ENCODE measurements at places on chromosomes 2 and 18.

DNA sequence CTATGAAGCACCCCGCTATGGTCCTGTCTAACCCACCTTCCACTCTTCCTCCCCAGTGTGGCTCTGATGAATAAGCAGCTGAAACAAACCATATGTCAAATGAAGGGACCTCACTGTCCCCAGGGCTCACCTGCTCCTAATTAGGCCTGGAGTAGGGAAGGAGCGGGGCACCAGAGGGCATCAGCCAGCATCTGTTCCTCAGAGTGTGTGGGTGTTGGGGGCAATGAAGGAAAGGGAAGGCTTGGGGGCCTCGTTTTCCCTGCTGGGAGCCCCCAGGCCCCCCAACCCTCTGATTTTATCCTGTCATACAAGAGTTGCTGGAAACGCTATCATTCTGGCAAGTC is 274.7 kb downstream of the HAUS1 start:
- DNase-seq: no peak

DNA sequence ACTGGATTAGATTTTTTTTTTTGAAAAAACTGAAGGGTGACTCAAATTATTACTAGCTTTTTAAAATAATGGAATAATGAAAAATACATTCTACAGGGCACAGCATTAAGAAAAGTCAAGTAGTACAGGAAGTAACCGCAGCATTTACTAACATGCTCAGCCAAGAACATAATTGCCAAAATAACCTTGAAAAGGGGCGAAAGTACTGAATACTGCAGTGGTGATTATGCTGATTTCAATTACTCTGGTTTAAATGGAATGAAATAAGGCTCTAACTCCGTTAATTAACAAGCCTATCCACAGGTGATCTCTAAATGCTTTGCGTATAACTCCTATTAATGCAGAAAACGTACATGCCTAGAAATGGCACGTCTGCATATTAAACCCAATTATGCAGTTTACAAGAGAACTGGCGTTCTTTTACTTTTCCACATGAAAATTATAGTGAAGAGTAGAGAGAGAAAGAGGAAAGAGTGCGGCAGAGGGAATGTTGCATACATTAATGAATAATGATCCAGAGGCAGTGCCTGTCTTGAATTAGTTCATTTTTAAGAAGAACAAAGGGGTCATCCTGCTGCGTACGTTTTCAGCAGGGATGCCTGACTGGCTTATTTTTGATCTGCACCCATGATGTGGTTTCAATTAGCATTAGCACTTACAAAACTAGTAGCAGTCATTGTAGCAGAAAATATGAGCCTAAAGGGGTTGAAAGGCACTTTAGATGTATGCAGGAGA is 612.4 kb downstream of the NYAP2 start:
- DNase-seq: no peak

GRCh38 chr2:236668531-236668969 is 98.9 kb downstream of the ACKR3 start:
- no peak for DNase-seq

GRCh38 chr18:28594034-28594433 is 417.1 kb upstream of the CDH2 start:
- no peak for DNase-seq

GRCh38 chr2:154495455-154495868 is 203.0 kb upstream of the KCNJ3 start:
- DNase-seq: no peak

GRCh38 chr2:231940795-231941194 is 14.6 kb upstream of the NPPC start:
- no peak for DNase-seq

- no peak for DNase-seq
Observed at GRCh38 chr18:34965108-34965507, 76.1 kb upstream of the MAPRE2 start.

DNA sequence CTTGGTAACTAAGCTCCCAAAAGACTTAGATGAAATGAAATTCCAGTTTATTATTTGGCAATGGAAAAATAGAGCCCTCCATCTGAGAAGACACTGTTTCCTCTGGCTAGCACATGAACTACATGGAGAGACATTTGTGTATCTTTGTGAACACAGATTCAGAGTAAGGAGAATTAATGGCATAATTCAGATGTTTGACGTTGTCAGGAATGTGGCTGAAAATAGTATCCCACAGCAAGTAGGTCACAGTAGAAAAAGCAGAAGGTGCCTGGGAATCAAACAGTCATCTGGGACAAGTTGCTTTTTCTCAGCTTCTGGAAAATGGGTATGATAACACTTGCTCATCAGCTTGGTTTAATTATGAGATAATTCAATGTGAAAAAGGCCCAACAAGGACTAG is 288.6 kb downstream of the PTPRM start:
- no peak for DNase-seq

GRCh38 chr2:152743002-152743401 is 24.6 kb downstream of the ARL6IP6 start:
- no peak for DNase-seq

DNA sequence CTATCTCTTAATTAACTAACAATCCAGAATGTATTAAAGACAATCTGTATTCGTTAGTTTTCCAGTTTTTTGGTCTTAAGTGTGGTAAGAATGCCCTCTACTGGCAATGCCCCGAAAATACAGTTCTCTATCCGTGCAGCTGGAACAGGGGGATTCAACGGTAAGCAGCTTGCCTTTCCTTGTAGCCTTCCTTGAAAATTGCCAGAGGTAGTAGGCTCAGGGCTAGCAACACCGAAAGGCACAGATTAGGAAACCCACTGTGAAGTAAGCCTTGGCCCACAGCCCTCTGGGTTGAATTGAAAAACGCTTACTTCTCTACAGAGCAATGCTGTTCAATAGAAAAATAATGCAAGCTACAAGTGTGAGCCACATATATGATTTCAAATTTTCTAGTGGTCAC is 17.1 kb upstream of the VPS4B start:
- peak; percentile 74 for DNase-seq

DNA sequence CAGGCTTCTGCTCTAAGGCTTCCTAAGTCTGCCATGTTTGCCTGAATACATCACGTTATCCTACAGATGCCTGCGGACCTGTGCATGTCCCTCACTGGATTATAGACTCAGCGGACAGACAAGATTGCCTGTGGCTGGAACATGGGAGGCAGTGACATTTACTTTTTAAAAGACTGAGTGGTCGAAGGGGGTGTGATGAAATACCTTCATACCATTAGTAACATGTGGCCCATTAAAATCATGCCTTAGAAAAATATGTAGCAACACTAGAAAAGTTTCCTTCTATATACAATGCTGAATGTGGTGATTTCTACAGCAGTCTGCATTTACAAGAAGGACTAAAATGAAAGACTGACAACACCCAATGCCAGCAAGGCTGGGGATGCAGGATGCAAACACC is 154.4 kb downstream of the ASB1 start:
- DNase-seq: no peak

DNA sequence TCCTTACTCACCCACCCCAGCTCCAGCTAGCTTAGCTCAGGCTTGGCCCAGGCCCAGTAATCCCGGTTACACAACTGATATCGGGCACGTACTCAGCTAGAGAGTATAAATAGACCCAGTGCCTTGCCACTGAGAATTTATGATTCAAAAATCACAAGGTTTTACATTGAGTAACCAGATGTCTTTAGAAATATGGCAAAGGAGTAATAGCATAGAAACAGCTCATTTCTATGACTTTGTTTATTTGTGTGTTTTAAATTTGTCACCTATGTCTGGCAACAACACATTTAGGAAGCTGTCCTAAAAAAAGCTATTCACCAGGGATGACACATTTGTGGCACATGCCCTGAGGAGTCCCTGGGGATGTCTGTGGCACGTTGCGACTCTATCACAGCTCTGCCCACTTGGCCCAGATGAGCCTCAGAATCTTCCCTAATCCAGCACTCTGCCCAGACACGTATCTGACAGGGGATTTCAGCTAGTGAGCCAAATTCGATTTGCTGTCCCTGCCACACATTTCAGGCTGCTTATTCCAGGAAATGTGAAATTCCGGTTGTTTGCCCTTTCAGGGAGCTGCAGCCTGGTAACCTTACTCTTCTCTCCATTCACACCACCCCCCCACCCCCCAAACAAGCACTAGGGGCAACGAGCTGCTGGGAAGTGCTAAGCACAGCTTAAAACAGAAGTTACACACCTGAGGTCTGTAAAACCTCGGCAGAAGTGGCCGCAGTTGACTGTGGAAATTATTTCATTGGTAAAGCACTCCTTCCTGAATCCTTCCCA is 85.4 kb upstream of the ZCCHC2 start:
- DNase-seq: no peak

- no peak for DNase-seq
Observed at GRCh38 chr2:24618144-24618543, 127.1 kb downstream of the NCOA1 start.

- DNase-seq: peak; percentile 94
Observed at GRCh38 chr2:10375570-10376281, 72.4 kb downstream of the ODC1 start.

DNA sequence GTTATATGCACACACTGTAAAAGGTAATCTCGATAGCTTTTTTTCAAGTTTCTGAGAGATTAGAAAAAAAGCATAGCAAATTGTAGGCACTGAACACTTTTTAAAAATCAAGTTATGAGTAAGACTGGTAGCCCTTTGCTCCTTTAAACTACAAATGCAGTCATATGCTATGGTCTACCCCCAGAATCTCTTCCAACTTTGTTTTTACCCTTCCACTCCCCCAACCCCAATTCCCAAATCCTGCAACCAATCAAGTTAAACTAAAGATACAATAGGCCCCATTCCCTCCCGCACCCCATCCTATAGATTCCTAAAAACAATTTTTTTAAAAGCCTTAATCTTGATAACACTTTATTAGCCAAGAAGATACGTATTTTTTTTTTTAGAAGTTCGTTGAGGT is 752 bp upstream of the BAZ2B start:
- no peak for DNase-seq

GRCh38 chr2:225030203-225030602 is 12.1 kb downstream of the DOCK10 start:
- no peak for DNase-seq

GRCh38 chr2:11398750-11399437 is 54.5 kb upstream of the ROCK2 start:
- peak; percentile 20 for DNase-seq

DNA sequence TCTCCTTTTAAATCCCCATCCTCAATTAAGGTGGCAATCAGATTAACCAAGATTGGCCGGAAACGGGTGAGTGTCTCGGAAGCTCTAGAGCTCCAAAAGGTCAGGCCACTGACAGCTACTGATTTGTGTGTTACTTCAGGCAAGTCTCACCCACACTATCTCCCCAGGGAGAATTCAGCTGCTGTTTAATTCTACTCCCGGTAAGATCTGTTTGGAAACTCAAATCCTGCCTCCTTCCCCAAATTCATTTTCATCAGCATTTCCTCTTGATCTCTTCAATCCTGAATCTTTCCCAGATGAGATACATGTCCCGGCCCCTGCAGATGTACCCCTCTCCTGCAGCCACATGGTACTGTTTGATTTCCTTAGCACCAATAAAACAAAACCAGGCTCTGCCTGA is 34.9 kb downstream of the EFR3B start:
- DNase-seq: peak; percentile 17

GRCh38 chr2:148184976-148185375 is 164.1 kb downstream of the MBD5 start:
- no peak for DNase-seq

DNA sequence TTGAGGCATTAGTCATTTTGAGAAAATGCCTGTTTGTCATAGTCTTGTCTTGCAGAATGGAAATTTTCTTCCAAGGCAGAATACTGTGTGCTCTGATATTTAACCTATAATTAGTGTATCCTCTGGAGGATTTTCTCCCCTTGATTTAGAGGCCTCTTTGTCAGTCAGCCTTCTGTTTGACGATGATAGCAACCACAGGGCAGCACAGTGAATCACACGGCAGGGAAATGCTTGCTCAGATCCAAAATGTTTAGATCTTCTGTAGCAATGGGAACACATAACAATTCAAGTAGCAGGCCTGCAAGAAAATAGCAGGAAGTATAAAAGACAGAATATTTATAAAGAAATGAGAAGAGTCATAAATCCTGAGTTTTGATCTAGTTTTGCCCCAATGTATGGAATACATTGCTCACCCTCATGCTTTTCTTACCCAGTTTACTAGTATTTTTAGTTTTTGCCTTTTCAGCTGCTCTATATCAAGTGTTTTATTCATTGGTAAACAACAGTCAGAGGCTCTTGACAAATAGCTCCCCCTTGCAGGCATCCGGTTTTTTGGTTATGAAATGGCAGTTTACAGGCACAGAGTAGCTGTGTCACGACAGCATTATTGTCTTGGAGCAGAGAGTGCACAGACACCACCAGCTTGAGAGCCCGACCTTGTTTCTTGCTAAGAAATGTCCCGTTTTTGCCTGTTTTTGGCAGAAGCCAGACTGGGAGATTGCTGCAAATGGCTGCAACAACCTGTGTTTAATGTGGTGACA is 185.1 kb downstream of the MYO3B start:
- no peak for DNase-seq

GRCh38 chr18:47560723-47561715 is 309.6 kb upstream of the SKOR2 start:
- DNase-seq: no peak

DNA sequence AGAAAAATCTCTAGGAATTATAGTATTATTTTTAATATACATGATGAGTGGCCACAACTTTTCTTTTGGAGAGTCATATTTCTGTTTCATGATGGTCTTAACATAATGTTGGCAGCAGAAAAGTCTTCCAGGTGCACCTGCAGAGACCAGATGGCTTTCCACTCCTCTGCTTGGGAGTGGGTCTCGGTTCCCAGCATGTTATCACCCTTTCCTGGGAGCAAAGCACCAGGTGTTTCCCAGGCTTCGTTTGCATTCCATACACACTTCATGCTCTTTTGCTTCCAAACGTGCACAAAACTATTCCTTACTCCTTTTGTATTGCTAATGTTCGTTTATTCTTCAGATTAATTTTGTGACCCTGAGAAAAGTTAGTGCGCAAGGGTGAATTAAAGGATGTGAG is 305.2 kb downstream of the CDH2 start:
- DNase-seq: peak; percentile 76

DNA sequence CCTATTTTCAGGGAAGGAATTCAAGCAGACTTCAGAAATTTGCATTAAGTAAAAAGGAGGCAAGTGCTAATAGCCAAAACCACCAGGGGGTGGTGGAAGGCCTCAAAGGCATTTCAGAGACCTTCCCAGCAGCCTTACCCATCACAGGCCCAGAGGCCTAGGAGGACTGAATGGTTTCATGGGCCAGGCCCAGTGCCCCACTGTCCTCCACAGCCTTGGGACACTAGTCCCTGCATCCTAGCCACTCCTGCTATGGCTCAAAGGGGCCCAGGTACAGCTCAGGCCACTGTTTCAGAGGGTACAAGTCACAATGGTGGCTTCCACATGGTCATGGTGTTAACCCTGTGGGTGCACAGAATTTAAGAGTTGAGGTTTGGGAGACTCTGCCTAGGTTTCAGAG is 58.6 kb upstream of the CHAC2 start:
- DNase-seq: no peak

DNA sequence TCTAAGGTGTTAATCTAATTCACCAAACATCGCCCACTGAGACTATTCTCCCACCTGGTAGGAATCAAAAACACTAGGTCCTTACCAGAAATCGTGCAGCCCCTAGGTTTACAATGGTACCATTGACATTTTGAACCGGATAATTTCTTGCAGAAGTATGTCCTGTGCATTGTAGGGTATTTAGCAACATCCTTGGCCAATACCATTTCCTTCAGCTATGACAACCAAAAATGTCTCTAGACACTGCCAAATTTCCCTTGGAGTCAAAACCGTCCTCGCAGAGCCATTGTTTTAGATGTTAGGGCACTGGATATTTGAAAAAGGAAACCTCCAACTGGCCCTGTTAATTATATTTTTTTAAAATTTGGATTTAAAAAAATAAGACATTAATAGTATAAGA is 3.8 kb downstream of the VPS54 start:
- no peak for DNase-seq

Measured in NCI-H146 (cell line).